Aorta (tissue), 5 donors: ENCODE measurements at places on chromosomes 7 and 10. TPM values are rescaled to one million over a fixed set of nuclear protein-coding genes. Genes with fewer than 3 reads are reported as not detected.

Gene GPR15LG
- total RNA-seq = not detected

Gene TMEM270
- total RNA-seq = not detected

Gene LIPF
- total RNA-seq = not detected

Gene SLIT1
- total RNA-seq = 0.19 TPM

Gene ZRANB1
- total RNA-seq = 32.4 TPM
